ENCODE measurements at places on chromosomes 7 and 10.

GRCh38 chr10:23081891-23082290 lies 13.5 kb upstream of the MSRB2 start:
- no peak for DNase-seq
- H3K4me1 ChIP-seq: peaks cover 16% of the 10 kb centered on the region
- H3K27me3 ChIP-seq: no peaks in the 10 kb centered on the region
- no peak overlapping the region for H3K4me3 ChIP-seq

DNA sequence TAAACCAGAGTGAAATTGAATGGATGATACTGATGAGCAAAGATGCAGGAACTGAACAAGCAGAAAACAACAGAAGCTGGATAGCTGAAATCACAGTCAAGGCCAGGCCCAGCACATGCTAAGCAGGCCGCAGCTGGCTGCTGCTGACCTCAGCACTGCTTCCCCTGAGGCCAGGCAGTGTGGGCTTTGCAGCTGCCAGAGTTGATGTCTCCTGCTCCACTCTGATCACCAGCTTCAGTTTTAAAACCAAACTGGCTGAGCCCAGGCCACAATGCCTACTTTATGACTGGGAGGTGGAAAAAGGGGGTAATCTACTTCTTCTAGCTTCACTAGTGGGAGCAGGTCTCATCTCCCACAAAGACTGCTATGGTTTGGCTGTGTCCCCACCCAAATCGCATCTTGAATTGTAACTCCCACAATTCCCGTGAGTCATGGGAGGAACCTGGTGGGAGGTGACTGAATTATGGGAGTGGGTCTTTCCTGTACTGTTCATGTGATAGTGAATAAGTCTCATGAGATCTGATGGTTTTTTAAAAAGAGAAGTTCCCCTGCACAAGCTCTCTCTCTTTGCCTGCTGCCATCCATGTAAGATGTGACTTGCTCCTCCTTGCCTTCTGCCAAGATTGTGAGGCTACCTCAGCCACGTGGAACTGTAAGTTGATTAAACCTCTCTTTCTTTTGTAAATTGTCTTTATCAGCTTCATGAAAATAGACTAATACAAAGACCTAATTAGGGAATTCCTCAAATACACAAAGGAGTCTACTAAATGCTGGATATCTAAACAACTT lies 136.4 kb upstream of the ITGB1 start:
- DNase-seq: no peak
- H3K4me1 ChIP-seq: no peaks in the 10 kb centered on the region
- peaks cover 2% of the 10 kb centered on the region for H3K36me3 ChIP-seq
- H3K27ac ChIP-seq: no peak overlapping the region
- H3K4me3 ChIP-seq: no peak overlapping the region

GRCh38 chr7:134532180-134532953 lies 5.0 kb downstream of the AKR1B10 start:
- peaks cover 3% of the 10 kb centered on the region for H3K27me3 ChIP-seq
- H3K36me3 ChIP-seq: no peaks in the 10 kb centered on the region
- peaks cover 23% of the 10 kb centered on the region for H3K4me1 ChIP-seq
- H3K27ac ChIP-seq: no peak overlapping the region
- H3K4me3 ChIP-seq: no peak overlapping the region

DNA sequence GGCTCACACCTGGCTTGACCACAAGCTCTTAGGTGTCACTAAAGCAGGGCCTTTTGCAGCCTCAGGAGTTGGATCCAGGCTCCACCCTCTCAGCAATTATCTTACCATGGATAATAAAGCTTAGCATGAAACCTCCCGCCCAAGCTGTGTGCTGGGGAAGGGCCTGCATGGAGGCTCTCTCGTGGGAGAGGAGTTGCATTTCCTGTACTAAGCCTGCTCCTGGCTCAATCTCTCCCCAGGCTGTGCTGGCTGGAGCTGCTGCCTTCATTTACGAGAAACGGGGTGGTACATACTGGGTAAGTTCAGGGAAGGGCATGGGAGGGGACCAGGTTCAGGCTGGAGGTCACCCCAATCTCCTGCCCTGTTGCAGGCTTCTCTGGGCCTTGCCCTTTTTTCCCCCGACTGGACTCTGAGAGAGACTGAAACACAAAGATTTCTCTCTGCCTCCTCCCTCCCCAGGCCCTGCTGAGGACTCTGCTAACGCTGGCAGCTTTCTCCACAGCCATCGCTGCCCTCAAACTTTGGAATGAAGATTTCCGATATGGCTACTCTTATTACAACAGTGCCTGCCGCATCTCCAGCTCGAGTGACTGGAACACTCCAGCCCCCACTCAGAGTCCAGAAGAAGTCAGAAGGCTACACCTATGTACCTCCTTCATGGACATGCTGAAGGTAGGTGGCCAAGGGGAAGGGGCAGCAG lies 2.7 kb downstream of the TMEM176A start:
- H3K4me1 ChIP-seq: peaks cover 4% of the 10 kb centered on the region
- no peak for DNase-seq
- H3K27ac ChIP-seq: no peak overlapping the region
- peaks cover 71% of the 10 kb centered on the region for H3K27me3 ChIP-seq
- no peaks in the 10 kb centered on the region for H3K36me3 ChIP-seq
- no peak overlapping the region for H3K4me3 ChIP-seq

DNA sequence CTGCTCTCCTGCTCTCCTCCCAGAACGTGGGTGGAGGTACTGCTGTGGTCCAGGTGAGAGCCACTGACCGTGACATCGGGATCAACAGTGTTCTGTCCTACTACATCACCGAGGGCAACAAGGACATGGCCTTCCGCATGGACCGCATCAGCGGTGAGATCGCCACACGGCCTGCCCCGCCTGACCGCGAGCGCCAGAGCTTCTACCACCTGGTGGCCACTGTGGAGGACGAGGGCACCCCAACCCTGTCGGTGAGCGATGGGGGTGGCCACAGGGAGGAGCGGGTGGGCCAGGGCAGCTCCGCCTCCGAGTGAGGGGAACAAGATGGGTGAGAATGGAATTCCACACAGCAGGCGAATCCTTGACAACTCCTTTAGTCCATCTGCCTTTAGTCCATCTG lies 22.1 kb upstream of the C10orf105 start:
- no peak overlapping the region for H3K4me3 ChIP-seq
- H3K4me1 ChIP-seq: peaks cover 11% of the 10 kb centered on the region
- no peak for DNase-seq
- no peaks in the 10 kb centered on the region for H3K27me3 ChIP-seq
- H3K27ac ChIP-seq: no peak overlapping the region

Measured in mesothelial cell of epicardium (in vitro differentiated cells).